ENCODE measurements at places on chromosomes 5 and 9.

GRCh38 chr5:138141734-138142133 is 2.5 kb upstream of the NME5 start:
- no peak for DNase-seq

- no peak for DNase-seq
These were observed 15.1 kb upstream of the ERAP1 start for GRCh38 chr5:96822686-96823459.

GRCh38 chr5:179255527-179256327 is 89.5 kb downstream of the ADAMTS2 start:
- peak; percentile 32 for DNase-seq

DNA sequence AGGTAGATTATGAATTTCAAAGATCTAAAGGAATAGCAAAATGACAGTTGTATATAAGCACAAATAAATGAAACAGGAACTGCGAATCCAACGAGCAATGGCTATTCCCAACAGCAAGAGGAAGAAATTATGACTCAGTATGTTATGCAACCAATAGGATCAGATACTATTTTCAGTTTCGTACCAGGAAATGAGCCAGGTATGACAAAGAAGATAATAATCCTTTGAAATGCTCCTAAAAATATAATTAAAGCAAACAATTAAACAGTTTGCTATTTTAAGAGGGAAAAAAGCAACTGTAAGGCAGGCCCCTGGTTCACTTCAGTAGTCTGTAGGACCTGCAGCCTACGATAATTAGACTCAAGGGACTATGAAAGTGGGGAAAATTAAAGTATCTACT is 58.9 kb downstream of the AUH start:
- peak; percentile 85 for DNase-seq

DNA sequence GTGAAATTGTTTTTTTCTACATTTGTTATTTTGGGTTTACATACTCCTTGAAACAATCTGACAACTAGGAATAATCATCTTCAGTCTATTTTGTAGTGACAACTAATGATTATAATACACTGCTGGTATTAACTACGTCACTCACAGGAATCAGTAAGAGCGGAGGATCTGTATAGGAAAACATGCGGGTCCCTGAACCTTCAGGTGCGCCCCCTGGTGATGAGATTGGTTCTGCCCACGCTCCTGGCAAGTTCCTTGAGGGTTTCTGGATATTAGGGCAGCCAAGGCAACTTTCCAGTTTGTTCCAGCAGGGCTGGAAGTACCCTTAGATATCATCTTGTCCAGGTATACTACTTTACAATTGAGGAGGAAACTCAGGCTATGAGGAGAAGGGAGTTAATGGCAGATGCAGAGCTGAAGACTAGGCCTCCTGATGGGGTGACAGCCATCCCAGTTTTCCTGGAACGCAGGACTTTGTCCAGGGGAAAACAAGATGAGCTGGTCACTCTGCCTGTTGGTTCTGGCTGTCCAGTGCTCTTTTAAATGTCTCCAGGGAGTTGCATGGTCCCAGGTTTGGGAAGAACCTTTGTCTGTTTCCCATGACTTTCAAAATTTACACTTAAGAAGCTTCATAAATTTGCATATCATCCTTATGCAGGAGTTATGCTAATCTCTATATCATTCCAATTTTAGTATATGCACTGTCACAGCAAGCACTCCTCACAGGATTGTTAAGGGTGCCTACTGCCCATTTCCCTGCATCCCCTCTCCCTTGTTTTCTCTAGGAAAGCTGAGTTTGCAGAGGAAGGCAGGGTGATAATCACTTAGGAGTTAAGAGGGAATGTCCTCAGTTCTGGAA is 14.9 kb upstream of the WNT8A start:
- peak; percentile 96 for DNase-seq

GRCh38 chr5:168370831-168371230 is 79.4 kb downstream of the WWC1 start:
- DNase-seq, result no peak

- DNase-seq, result peak; percentile 80
These were observed 2.0 kb downstream of the GADD45G start for GRCh38 chr9:89606624-89607311.
